ENCODE measurements at places on chromosomes 12 and 14.
A peak's percentile ranks its signal among the peaks of the same experiment; 100 is the strongest.

GRCh38 chr14:53621433-53621832, 335.2 kb downstream of the BMP4 start:
- DNase-seq = no peak

DNA sequence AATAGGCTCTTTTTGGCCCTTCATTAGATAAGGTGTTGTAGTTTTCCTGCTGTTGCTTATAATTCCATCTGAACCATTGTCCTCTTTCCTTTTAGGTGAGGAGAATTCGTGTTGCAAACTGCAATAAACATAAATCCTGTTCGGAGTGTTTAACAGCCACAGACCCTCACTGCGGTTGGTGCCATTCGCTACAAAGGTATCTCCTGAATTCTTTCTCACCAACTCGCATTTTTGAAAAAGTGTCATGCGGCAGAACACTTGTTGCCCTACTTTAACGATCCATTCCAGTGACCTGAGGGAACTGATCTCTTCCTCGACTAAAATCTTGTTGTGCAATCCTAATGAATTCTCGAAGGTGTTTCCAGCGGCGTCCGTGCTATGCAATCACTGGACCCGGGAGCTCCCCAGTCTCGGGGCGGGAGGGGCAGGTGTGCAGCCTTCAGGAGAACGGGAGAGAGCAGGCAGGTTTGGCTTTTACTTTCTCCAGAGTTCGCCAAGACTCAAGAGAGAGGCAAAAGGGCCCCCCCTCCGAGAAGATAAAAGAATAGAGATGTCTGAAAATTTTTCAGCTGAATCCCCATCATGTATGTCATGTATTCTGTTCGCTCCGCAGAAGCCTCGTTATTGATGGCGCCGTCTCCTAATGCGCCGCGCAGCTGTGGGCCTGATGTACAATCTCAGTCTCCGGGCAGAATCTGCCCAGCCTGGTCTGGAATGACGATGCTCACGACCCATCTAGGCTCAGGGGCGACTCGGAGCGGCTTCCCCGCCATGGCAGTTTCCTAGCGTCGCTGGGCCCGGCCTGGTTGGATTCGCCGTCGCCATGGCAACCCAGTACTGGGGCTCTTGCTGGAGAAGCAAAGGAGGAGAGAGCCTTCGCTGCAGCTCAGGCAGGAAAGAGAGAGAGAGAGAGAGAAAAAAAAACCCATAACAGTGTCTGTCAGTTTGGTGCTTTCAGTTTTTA, 38.2 kb downstream of the PLXNC1 start:
- peak; percentile 45 for DNase-seq

- no peak for DNase-seq
These were observed 2.8 kb upstream of the PIWIL1 start for GRCh38 chr12:130334937-130335336.

DNA sequence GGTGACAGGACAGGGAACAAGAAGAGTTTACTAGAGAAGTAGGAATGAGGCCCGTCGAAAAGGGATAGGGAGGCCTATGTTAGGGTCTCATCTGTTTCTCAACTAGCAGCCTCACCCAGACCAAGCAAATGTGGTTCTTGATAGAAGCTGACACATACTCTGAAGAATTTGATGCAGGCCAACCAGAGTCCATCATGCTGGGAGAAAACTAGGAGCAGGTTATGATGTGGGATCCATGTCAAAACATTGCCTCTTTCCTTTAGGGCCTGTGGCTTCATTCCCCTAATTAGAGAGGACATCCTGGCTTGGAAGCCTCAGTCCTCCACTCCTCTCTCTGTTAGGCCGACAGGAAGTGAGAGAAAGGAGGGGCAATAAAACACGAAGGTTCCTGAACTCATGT, 122.8 kb downstream of the NTF3 start:
- DNase-seq = no peak
